ENCODE measurements at places on chromosomes 16 and 17. TPM values are rescaled to one million over a fixed set of nuclear protein-coding genes. Genes with fewer than 3 reads are reported as not detected.

Gene RNF157
- total RNA-seq = 5.5 TPM

Gene HBQ1
- total RNA-seq = 2.5 TPM

Gene TBC1D3I
- 0.09 TPM for total RNA-seq

Gene KCNH6
- not detected for total RNA-seq

All from muscle of leg (tissue), 16 donors.